ENCODE measurements at places on chromosomes 1 and 21.

DNA sequence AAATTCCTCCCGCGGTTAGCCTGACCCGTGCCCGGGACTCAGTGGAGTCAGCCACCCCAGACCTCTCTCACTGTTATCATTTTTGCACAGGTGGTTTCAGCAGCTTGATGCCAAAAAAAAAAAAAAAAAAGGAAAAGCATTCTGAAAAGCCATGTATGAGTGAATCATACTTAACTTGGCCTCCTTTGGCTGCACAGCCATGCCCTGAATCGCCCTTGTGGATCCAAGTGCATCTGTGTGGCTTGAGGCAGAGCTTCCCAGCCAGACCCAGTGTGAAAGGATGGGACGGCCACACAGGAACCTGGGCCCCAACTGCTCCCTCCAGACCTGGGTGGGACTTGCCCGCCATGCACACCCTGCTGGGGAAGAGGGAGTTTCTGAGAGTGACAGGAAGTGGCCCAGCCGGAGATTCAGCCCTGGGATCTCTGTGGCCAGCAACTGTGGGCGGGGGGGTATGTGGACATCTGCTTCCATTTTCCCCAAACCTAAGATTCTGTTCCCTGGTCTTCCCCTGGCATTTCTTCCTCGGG is 8.6 kb downstream of the YBEY start:
- DNase-seq, result no peak

DNA sequence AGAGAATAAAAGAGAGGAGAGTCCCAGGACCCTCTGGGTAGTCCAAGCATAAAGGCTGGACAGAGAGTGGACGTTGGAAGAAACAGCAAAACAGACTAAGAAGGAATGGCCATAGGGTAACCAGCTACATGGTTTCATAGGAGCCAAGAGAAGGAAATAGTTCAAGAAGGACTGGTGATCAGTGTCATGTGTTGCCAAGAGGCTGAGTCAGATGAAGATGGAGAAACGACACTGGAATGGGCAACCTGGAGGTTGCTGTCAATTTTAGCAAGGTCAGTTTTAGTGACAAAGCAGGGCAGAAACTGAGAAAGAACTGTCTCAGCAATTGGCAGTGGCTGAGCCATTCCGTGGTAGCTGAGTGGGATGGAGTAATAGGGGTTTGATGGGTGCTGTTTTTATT is 41.4 kb downstream of the HMGB4 start:
- no peak for DNase-seq

DNA sequence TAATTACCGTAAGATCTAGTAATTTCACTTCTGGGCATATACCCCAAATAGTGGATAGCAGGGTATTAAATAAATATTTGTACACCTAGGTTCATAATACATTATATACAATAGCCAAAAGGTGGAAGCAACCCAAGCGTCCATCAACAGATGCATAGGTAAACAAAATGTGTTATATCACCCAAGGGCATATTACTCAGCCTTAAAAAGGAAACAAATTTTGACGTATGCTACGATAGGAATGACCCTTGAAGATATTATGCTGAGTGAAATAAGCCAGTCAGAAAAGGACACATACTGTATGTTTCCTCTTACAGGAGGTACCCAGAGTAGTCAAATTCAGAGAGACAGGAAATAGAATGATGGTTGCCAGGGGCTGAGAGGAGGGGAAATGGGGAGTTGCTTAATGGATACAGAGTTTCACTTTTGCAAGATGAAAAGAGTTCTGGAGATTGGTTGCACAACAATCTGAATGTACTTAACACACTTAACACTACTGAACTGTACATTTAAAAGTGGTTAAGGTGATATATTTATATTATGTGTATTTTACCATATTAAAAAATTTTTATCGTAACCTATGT is 36.6 kb upstream of the KCTD3 start:
- no peak for DNase-seq

DNA sequence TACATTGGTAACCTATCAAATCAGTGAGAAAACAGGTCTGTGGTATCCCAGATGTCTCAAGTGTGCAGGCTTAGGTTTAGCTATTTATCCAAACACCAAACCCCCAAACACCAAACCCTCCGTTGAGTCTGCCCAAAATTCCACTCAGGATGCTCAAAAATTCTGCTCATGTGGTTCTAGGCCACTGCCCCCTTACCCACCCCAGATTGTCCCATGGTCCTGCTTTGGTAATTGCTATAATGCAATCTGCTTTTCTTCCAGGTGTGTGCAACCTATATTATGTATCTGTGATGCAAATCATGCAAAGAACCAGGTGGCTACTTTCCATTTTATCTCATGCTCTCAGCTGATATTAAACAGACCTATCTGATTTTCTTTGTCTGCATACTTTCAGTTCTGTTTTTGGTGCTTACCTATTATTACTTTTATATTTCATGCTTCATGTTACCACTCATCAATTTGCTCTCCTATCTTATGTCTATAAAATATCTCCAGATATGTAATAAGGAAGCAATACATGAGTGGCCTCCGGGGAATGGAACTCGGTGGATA is 123.7 kb downstream of the TOMM20 start:
- no peak for DNase-seq

- DNase-seq, result no peak
Observed at GRCh38 chr1:22295856-22296255, 153.0 kb upstream of the WNT4 start.

- DNase-seq, result no peak
Observed at GRCh38 chr1:19860418-19860817, 21.8 kb upstream of the OTUD3 start.

DNA sequence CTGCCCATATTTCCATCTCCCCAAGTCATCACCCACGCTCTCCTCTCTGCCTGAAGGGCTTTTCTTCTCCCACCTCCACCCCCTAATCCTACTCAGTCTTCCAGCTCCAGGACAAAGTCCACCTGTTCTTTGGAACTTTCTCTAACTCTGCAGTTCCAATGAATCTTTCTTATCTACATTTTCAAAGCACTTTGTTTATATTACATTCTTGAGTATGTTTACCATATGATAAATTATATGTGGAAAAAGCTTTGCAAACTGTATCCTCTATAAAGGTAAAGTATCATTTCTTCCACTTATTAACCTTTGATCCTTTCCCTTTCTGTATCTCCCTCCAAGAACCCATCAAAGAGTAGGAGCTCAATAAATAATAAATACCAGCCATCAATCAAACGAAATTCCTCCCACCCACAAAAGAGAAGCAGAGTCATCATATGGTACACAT is 39.7 kb downstream of the TTC13 start:
- DNase-seq, result no peak

GRCh38 chr21:21851657-21852056 is 853.4 kb downstream of the NCAM2 start:
- DNase-seq, result no peak

- DNase-seq, result no peak
Observed at GRCh38 chr1:212915245-212916091, 34.9 kb upstream of the VASH2 start.

DNA sequence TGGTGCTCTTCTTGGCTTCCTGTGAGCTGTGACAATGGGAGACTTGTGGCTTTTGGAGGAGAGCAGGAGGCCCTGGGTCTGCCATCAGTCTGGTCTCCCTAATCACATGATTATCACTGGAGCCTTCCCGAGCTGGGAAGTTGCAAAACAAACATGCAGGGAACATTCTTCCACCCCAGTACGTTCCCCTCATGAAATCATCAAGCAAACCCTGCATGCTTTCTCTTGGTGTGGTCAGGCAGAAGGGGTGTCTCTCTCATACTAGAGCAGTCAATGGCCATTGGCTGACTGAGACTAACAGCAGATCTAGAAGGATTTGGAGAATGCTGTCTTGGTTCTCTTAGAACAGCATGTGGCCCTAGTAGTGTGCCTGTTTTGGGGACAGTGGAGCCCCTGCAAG is 111.2 kb downstream of the LIPI start:
- DNase-seq, result peak; percentile 23

GRCh38 chr1:213419401-213420030 is 368.5 kb downstream of the RPS6KC1 start:
- DNase-seq, result peak; percentile 34

DNA sequence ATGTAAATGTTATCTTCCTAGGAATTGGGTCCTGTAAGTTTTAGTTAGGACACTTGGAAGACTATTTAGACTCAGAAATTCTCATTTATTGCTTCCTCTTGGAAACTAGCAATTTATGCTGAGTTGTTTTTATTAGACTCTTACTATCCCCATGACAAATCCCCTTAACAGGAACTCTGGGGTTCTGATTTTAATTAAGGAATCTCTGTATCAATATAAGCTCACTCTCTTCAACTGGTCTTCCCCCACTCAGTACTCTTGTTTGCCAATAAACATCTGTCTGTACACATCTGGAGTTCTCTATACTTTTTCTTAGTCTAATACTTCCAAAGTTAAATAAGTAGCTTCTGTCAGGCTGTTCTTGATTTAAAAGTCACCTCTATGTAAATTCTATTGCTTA is 64.1 kb upstream of the TBX15 start:
- no peak for DNase-seq

GRCh38 chr1:193104502-193104906 is 710 bp downstream of the GLRX2 start:
- DNase-seq, result peak; percentile 85

- DNase-seq, result no peak
Observed at GRCh38 chr21:37164742-37165141, 91.7 kb downstream of the TTC3 start.

DNA sequence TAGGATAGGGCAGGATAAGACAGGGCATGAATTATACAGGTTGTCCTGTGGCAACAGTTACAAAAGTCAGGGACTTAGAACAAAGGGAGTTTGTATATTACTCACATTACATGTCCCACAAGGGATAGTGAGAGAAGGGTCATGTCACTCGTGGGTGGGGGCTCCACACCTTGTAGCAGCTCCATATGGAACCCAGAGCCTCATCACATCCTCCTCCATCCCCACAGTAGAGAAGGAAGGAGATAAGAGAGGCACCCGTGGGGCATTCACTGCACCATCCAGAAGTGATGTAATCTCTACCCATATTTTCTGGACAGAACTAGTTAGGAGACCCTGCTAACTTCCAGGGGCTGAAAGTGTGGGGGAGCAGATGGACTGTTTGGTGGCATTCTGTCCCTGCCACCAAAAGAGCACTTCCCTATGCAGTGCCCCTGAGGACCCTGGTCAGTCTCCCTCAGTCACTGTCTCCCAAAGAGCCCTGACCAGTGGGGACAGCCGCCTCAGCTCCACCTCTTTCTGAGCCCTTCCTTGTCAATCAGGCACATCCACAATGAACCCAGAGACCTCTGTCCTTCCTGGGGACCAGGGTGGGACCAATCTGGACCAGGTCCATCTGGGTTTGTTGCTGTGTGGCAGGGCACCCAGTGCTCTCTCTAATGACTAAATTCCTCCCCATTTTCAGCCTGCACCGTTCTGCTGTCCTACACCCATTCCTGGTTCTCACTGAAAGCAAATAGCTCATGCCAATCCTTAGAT is 154.8 kb upstream of the ETV3 start:
- DNase-seq, result peak; percentile 59

- no peak for DNase-seq
Observed at GRCh38 chr1:195766709-195767108, 841.5 kb downstream of the KCNT2 start.

DNA sequence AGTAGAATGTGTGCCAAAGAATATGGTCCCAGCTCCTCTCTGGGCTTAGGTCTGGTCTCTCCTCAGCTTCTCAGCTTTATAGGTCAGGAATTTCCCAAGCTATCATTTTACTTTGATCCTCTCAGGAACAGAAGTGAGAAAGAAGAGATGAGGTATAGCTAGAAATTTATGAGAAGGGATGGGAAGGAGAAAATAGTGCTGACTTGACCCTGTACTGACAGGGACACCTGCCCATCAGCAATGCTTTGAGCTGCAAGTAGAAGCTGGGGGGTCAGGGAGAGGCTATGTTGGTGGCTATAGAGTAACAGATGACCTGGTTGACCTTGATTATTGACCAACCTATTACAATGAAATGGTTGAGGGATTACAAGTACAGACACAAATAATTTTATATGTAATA is 75.0 kb downstream of the XCL2 start:
- DNase-seq, result no peak

- no peak for DNase-seq
Observed at GRCh38 chr1:15963968-15964648, 11.8 kb downstream of the ZBTB17 start.

- no peak for DNase-seq
Observed at GRCh38 chr1:41673378-41673777, 188.9 kb upstream of the EDN2 start.

- DNase-seq, result no peak
Observed at GRCh38 chr1:76867342-76868130, at the start of gene ST6GALNAC5. Gene ST6GALNAC5 (plus strand): TSS chr1:76867480.

DNA sequence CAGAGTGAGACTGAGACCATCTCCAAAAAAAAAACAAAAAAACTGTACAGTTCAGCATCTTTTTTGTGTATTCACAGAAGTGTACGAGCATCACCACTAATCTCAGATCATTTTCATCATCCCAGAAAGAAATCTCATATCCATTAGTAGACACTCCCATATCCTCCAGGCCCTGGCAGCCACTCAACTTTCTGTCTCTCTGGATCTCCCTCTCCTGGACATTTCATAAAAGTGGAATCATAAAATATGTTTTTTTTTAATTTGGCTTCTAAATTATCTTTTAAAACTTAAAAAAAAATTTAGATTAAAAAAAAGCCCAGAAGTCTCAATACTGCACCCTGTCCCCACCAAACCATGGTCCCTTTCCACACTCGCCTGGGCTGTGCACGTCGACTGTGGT is 22.1 kb downstream of the RIPPLY3 start:
- DNase-seq, result peak; percentile 51

- DNase-seq, result no peak
Observed at GRCh38 chr1:202264300-202264699, 70.7 kb downstream of the LGR6 start.

- peak; percentile 8 for DNase-seq
Observed at GRCh38 chr1:212401838-212402582, 12.7 kb downstream of the PACC1 start.

DNA sequence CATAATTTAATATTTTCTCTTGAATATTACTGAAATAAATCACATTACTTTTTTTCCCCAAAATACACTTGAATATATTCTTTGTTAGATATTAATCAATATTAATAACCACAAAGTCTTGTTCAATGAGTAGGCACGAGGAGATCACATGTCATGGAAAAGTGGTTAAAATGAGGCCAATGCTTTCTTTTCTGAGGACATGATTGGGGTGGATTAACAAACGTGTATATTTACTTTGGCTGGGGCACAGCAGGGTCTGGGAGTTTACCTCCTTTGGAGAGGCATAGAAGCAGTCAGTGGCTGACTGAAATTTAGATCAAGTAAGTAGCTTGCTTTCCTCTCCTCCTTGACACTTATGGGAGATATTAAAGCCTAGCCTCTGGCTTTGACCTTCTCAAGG is 664.3 kb upstream of the B3GALT2 start:
- DNase-seq, result no peak

- DNase-seq, result no peak
Observed at GRCh38 chr1:112034277-112034676, 44.8 kb upstream of the KCND3 start.
